ENCODE measurements at places on chromosomes 5 and 9.

GRCh38 chr5:57524348-57525060, 41.9 kb upstream of the ACTBL2 start:
- DNase-seq: no peak

- DNase-seq: peak; percentile 67
Measured at GRCh38 chr9:91825422-91825821, 124.6 kb downstream of the ROR2 start.

DNA sequence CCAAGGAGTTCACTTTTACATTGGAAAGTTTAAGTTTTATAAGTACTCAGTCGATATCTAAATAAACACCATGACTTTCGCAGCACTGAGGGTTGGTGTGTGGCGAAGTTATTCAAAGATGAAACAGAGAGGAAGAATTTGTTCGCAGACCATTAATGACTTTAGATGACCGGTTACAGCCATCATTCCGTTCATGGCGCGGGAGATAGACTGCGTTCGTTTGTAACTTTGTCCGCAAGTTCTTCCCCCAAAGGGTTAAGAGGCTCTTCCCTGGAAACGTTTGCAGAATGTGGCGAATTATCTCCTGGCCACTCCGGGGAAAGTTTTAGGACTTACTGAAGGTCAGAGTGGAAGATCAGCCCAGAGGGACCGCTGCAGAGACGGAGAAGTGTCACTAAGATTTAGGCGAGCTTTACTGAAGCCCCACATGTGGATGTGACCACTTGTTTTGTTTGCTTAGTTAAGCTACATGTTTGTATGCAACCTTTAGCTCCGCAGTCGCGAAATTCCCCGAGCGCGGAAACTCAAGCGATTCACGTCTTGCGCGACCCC, 2.2 kb upstream of the FOXD1 start:
- DNase-seq: peak; percentile 60

DNA sequence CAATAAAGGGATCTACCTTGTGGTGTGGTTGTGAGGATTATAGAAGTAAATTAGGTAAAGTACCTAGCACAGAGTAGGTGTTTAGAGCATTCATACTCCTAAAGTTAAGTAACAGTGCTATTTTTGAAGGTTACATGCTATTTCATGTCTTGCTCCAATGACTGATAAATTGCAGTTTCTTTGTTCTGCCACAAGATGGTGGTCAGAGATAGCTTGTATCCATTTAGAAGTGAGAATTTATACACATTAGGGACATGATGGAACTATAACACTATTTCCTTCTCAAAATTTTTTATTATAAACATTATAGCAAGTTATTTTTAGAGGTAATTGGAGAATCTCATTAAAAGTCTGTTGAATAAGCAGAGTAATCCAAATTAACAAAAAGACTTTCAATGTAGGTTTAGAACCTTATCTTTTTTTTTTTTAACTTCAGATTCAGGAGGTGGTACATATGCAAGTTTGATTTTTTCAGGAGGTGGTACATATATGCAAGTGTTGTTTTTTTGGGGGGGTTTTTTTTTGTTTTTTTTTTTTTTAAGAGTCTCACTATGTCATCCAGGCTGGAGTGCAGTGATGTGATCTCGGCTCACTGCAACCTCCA, 17.1 kb downstream of the MTREX start:
- peak; percentile 57 for DNase-seq

DNA sequence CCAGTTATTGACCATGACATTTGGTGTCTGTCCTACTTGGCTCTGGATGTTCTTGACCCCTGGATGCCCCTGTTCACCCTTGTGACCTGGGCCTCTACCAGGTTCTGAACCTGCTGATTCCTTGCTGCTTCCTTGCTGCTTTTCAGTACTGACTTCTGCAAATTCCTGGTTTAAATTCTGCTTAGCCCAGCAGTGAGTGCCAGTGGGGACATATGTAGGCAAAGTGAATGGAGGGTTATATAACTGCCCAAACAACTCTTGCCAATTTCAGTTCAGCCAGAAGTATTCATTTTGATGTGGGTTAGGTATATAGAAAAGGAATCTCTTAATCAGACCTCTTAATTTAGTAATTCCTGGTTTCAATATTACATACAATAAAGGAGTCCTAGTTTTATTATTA, 220.6 kb downstream of the TAF11L14 start:
- no peak for DNase-seq

- DNase-seq: no peak
Measured at GRCh38 chr9:14165376-14166035, 148.4 kb downstream of the NFIB start.

DNA sequence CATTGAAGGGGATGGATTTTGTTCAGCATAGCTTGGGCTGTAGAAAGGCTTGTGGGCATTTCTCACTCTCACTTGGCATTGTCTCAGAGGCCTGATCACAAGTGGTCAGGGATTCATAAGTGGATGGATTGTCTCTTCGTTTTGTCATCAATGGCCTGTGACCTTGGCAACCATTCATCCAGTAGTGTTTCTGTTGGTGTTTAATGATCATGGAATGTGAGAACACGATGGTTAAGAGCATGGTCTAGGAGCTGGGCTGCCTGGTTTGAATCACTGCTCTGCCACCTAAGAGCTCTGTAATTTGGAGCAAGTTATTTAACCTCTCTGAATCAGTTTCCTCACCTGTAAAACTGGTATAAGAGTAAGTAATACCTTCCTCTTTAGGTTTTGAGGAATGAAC, 430.1 kb upstream of the MEF2C start:
- DNase-seq: peak; percentile 82

- no peak for DNase-seq
Measured at GRCh38 chr5:164909673-164910072, 1404.3 kb downstream of the MAT2B start.

DNA sequence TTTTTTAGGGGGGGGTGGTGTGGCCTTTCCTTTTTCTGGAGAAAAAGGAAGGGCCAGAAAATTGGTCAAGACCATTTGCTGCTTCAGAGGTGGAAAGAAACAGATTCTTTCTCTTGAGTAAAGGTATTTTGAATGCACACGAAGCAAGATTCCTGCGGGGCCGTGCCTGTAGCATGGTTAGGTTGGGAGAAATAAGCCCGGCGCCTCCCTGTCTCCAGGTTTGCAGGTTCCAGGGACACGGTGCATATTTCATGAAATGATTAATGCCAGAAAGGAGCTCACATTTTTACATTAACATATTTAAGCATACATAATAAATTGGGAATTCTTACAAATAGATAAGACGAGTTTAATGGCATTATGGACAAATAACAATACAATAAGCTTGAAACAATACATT, 409.5 kb upstream of the IRX1 start:
- DNase-seq: no peak

- no peak for DNase-seq
Measured at GRCh38 chr9:89942643-89943042, 337.8 kb downstream of the GADD45G start.

GRCh38 chr9:128091144-128091543, 23.1 kb downstream of the SLC25A25 start:
- DNase-seq: peak; percentile 86

DNA sequence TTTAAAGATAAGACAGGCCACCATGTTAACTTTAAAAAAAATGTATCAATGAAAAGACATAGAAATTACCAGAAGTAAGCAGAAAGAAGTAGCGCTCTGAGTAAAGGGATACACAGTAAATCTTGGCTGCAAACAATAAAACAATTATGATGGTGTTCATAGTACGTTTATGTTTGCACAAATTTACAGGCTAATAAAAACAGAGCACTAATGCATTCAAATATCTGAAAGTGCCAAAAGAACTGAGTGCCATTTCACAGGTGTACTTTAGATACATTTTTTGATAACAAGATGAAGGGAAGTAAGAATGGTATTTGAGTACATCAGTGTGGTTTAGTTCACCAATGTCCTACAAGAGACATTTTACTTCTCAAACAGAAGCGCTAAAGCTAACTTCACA, 32.9 kb upstream of the ALDH1A1 start:
- DNase-seq: no peak
